ENCODE measurements at places on chromosomes 1 and 21.

DNA sequence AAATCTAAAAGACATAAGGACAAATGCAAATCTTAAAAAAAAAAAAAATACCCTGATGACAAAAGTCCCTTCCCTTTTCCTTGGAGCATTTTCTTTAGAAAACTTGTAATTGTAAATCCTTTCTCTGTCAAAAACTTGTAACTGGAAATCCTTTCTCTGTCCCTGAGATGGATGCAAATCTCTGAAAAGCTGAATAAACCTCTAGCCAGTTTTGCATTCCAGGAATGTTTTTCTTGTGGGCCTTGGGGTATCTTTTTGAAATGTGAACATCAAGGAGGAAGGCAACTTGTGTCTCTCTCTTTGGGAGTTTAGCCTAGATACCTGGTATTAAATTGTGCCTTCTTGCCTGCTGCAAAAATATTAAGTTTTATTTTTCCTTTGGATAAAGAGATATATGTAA lies 305.3 kb downstream of the KCNT2 start:
- no peak for DNase-seq

- no peak for DNase-seq
These were observed 470 bp upstream of the RTCA start for GRCh38 chr1:100265562-100265930.

GRCh38 chr1:204340081-204340889 lies 19.4 kb downstream of the PLEKHA6 start:
- no peak for DNase-seq

GRCh38 chr1:61318319-61319125 lies 236.2 kb downstream of the NFIA start:
- DNase-seq: no peak

- no peak for DNase-seq
These were observed 53.6 kb downstream of the MAP3K7CL start for GRCh38 chr21:29184037-29184436.

GRCh38 chr1:160520582-160520981 lies 2.5 kb downstream of the SLAMF6 start:
- no peak for DNase-seq

DNA sequence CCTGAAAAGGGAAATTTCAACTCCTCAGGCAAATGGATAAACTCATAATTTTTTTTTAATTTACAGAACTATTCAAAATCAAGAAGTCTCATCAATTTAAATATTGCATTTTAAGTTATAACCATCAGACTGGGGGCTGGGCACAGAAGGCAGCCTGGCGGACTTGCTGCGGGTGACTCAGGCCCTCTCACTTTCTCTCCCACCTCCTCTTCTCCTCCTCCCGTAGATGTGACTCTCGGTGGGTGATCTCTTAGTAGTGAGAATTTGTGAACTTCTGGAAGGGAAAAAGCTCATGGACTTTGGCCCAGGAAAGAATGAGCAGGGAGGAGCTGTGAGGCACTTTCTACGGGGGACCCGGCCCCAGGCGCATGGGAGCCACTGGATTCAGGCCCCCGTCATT lies 32.9 kb downstream of the CLIC6 start:
- DNase-seq: no peak

DNA sequence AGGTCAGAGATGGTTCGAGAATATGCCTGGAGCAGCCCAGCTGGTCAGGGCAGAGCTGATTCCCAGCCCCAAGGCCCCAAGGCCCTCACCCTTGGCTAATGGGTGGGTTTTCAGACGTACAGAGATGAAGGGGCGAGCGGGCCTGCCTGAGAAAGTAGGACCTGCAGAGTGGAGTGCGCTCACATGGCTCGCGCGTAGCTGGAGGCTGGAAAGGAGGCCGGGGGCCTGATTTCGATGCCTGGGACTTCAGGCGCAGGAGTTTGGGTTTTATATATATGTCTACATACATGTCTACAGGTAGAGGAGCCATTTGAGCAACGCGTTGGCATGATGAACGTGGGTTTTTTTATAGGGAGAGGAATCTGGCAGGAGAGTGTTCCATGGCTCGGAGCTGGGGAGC lies 8.9 kb downstream of the COQ8A start:
- DNase-seq: no peak

DNA sequence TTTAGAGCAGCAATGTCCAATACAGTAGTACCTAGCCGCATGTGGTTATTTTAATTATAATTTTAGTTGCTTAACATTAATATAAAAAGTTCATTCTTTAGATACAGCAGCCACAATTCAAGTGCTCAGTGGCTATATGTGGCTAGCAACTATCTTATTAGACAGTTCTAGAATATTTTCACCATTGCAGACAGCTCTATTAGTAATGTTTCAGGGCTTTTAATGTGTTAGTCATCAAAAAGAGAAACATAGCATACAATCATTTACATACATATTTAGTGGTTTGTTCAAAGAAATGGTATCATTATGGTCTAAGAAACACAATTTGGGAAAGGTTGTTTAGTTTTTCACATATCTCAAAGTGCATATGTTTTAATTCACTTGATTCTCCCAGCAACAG lies 66.6 kb upstream of the DYNLT5 start:
- no peak for DNase-seq

DNA sequence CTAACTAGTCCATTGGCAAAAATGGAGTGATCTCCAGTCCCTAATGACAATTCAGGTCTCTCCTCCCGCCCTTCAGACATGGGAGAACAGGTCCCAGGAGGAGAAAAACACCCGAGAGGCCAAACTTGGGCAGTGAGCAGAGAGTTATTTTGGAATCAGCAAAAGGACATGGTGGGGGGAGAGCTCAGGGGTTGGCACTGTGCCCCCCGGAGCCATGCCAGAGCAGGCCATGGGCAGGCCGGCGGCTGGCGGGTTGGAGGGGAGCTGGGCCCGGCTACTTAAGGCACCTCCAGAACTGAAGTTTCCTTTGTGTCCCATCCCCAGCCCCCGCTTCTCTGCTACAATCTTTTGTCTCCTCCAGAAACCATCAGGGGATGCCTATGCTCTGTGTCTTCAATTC lies 7.1 kb downstream of the LGR6 start:
- DNase-seq: no peak
